ENCODE measurements at places on chromosomes 7 and 10. TPM values are rescaled to one million over a fixed set of nuclear protein-coding genes. Genes with fewer than 3 reads are reported as not detected.

- DNase-seq: no peak
Observed at GRCh38 chr10:86450806-86451603, 70.6 kb downstream of the WAPL start.

GRCh38 chr10:123442901-123443300, 223.3 kb upstream of the GPR26 start:
- DNase-seq: no peak

DNA sequence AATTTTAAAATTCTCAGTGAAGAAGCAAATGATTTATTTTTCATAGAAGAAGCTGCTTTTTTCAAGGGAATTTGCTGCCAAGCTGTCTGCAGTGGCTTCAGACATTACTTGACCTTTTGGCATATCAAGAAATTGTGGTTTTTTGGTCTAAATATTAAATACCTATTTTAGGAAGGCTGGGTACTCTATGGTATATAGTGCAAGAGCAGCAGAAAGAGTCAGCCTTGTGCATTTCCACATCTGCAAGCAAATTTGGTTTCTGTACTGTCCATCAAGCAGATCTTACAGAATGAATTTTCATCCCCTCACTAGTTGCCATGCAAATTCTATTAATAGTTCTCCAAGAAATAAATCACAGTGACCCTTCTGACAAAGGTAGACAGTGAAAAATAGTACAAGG, 222.0 kb downstream of the BICC1 start:
- no peak for DNase-seq

GRCh38 chr7:35623381-35623780, 71.6 kb downstream of the HERPUD2 start:
- DNase-seq: no peak

GRCh38 chr7:120837599-120837998, 20.3 kb downstream of the TSPAN12 start:
- DNase-seq: no peak

DNA sequence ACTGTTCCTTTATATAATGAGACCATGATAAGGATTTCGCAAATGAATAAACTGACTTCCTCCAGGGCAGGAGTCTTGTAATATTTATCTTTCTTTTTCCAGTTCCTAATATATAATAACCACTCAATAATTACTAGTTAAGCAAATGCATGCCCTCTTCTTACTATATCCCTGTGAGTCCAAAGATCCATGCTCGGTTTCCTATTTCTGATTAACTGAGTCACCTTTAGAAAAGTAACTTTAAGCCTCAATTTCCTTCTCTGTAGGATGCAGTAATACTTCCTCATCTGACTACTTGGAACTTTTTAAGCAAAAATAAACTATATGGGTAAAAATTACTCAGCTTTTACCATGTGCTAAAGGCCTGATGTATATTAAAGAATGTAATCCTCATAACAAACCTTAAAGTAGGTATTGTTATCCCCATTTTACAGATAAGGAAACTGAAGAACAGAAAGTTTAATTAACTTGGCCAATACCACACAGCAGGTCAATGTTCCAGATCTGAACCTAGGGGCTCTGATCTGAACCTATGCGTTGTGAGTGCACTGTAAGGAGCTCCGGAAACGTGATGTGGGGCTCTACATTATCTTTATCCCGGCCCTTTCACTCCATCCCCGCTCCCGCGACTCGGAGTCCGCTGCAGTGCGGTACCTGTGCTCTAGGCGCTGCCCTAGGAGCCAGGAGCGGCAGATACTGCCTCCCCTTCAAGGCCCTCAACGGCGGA, 458 bp downstream of the COX15 start:
- DNase-seq: no peak

GRCh38 chr10:119138346-119139306, 26.9 kb downstream of the SFXN4 start:
- DNase-seq: no peak

DNA sequence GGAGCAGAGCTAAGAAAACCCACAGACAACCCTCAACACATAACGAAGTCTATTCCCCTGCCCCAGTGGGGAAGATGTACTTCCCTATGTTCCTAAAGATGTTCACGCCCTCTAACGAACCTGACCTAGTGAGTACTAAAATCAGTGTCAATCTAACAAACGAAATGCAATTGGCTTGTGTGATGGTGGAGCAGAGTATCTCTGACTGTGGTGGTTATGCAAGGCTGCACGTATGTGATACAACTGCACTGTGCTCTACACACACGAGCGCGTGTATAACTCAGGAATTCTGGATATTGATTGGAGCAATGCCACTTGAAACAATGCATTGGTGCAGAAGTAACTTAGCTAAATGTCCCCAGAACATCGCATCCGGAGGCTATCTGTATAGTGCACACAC, 1.3 kb downstream of the ANKRD16 start:
- DNase-seq: no peak

The ASIC3 gene
- total RNA-seq: 1.1 TPM

The TRIM50 gene
- total RNA-seq: 0.47 TPM

The FAM25C gene
- total RNA-seq: not detected

The MYL10 gene
- not detected for total RNA-seq

The ZNF365 gene
- 4.2 TPM for total RNA-seq

The ANKRD7 gene
- total RNA-seq: 0.64 TPM

Measured in NCI-H460 (cell line).